ENCODE measurements at places on chromosomes 11 and 22. TPM values are rescaled to one million over a fixed set of nuclear protein-coding genes. Genes with fewer than 3 reads are reported as not detected.

The MMP8 gene
- total RNA-seq, result 31.6 TPM

The PNPLA5 gene
- total RNA-seq, result not detected

The FJX1 gene
- 10.0 TPM for total RNA-seq

The SLC25A17 gene
- total RNA-seq, result 39.0 TPM
